ENCODE measurements at places on chromosomes 3 and 15.

DNA sequence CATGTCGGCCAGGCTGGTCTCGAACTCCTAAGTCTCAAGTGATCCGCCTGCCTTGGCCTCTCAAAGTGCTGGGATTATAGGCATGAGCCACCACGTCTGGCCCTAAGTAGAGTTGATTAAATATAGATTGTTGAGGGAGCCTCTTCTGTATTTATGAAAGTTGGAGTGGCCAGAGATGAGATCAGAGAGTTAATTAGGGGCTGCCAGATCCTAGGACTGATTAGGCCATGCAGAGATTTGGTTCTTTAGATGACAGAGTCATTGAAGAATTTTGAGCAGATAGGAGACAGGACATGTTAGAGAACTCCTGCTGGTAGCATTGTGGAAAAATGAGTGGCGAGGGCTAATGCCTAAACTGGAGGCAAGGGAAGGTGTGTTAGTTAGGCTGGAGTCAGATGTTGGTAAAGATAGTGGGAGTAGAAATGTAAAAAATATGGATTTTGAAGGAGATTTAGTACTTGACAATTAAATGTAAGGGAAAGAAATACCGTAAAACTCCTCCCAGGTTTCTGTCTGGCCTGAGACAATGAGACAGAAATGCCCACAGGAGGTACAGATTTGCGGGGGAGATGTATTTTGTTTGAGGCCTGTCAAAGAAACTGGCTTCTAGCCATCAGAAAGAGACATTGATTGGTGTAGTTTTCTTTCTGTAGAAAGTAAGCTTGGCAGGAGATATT is 23.4 kb downstream of the SACM1L start:
- DNase-seq = no peak

DNA sequence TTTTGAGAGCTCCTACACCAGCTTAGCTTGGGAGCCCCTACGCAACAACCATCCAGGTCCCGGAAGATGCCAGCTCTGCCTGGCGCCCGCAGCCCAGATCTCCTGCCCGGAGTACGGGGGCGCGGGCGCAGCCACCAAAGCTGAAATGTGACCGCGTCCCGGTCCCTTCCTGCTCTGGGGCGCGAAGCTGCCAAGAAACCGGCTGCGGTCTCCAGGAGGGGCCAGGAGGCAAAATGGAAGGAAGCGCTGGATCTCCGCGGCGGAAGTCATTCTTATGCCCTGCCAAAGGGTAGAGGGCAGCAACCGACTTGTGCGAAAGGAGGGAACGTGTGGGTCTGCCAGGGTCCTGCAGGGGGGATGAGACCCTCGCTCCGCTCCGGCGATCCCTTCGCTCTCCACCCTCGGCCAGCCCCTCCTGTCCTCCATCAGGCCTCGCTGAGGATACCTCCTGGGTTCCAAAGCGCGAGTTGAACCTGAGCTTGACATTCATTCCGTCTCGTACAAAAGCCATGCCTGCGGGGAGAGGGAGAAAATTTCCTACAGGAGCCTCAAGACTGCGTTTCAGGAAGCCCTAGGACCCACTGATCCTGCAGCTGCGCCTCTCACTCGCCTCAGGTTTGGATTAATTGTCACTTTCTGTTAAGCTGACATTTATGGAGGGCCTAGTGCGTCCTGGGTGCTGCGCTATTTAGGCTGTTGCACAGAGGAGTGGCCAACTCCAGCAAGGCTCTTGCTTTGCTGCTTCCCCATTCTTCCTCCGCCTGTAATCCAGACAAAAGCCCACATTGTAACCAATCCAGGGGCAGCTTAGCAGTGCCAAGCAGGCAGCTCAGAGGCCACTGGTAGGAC is 98.3 kb upstream of the VGLL3 start:
- DNase-seq = no peak

- DNase-seq = no peak
Measured at GRCh38 chr3:4322635-4323034, 19.5 kb downstream of the SETMAR start.

DNA sequence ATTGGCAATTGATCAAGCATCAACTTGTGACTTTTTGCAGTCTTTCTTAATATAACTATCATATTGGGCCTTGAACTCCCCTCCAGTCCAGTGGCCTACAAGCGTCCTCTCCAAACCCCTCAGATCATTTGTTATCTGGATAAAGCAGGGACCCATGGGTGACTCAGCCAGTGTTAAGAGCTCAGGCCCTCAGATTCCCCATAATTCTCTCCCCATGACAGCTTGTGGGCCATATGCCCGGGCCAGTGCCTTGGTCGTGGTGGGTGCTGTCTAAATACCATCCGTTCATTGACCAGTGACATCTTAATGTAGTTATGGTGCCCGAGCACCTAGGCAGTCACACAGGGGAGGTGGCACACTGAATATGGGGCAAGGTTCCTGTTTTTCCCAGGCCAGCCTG is 18.1 kb downstream of the MCF2L2 start:
- no peak for DNase-seq

DNA sequence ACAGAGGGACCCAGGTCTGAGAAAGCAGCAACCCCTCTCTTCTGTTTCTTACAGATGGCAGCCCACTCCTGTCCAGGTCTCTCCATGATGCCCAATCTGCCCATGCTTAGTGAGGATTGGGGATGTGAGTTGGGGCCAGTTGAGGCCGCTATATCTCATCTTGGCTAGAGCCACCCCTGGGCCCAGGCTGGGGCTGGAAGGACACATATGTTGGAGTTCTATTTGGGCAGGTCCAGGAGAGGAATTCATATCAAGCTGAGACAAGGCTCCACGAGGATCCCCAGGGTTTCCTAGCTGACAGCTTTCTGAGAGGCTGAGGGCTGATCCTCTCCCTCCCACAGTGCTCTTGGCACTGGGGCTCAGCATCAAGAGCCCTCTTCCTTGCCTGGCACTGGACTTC is 11.4 kb downstream of the TGM5 start:
- DNase-seq = no peak

- no peak for DNase-seq
Measured at GRCh38 chr3:195582947-195583346, 793 bp downstream of the APOD start.

DNA sequence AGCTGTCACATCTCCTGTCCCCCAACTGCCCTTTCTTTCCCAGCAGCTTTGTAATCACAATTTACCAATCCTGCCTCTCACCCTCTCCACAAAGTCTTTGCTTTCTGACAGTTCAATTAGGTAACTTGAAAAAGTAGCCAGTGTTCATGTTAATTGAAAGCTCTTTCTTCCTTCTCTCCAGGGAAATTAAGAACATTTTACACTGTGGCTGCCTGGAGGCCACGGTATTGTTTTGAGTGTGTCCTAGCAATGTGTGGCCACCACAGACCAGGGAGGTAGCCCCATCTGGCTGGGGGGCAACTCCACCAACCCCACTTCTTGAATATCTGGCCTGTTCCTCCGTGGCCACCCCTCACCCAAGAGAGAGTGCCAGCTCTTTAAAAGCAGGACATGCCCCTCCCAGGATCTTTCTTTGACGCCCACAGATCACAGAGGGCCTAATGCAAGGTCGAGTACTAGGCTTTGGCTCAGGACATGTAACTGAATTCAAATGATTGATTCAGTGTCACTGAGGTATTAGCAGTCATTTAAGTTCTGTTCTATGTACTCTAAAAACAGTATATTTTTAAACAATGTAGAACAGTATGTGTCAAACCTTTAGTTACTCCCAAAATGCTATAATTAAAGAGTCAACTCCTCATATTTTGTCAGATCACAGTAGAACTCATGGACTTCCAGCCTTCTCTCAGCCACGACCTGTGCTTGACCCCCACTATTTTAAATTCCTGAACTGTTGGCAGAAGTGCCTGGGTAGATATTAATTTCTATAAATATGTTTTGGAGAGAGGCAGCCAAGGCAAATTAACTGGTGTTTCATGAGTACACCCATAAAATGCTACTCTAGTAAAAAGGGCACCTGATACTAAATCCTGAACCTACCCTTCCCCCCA is 164.5 kb downstream of the TNIK start:
- no peak for DNase-seq

- no peak for DNase-seq
Measured at GRCh38 chr3:157671656-157672055, 168.4 kb upstream of the VEPH1 start.

Measured in activated T-cell treated with anti-CD3 and anti-CD28 coated beads for 48 hours (primary cell).